ENCODE measurements at places on chromosomes 1 and 21.

GRCh38 chr1:228459091-228459993 lies 27.8 kb upstream of the RNF187 start:
- peak; percentile 89 for DNase-seq

DNA sequence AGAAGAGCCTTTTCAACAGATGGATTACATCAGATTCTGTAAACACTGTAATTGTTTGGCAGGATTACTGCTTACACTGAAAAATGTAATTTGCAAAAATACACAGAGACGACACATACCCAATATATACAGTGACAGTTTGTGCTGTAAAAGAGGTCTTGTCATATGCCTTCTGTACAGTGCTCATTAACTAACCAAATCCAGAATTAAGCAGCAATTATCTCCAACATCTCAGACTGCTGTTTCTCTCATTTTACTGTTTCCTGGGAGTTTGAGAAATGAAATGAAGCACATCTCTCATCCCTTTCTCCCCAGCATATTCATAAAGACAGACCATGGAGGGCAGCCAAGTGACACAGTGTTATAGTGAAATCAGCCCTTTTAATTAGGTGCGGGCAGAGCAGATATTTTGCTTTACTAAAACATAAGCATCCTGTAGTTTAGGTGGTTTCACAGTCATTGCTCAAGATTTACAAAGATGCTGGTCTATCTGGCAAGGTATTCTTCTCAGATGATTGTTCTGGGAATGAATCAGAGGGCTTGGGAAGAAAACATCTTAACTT lies 618.4 kb upstream of the USP24 start:
- no peak for DNase-seq

GRCh38 chr1:16118706-16119105 lies 37.2 kb downstream of the EPHA2 start:
- no peak for DNase-seq

- no peak for DNase-seq
Measured at GRCh38 chr1:153612755-153613331, at the start of gene S100A16. Gene S100A16, minus strand, starts transcription at chr1:153613137. Its CDS starts 4,986 bp downstream, at chr1:153608151.

DNA sequence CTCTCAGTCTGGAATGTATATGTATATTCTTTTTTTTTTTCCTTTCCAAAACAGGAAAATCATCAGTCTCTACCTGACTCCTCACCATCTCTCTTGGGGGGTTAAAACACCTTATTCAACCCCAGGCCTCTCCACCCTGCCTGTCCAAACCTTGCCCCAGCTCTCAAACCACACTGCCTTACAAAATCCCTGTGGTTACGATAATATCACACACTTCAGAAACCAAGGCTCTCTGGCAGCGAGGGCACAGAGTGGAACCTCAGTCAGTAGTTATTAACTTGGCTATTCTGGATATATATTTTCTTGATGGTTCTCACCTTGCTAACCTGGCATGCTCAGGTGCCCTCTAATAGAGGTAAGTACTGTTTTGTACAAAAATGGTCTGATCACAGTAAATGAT lies 24.7 kb downstream of the KIAA0040 start:
- no peak for DNase-seq

DNA sequence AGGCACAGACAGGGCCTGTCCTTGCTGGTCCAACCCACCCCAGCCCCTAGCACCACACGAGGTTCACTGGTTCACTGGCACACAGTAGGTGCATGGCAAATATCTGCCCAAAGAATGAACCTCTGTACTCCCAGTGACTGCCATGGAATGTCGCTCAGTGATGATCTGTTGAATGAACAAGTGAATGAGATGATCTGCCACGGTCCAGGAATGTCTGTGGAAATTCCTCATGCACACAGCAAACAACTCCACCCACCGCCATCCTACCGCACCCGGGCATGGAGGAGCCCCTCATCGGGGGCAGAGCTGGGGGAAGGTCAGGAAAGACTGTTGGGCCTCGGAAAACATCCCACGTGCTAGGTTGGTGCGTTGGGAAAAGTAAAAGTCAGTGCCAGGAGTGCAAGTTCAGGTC lies 1.7 kb downstream of the HSPG2 start:
- DNase-seq: no peak

DNA sequence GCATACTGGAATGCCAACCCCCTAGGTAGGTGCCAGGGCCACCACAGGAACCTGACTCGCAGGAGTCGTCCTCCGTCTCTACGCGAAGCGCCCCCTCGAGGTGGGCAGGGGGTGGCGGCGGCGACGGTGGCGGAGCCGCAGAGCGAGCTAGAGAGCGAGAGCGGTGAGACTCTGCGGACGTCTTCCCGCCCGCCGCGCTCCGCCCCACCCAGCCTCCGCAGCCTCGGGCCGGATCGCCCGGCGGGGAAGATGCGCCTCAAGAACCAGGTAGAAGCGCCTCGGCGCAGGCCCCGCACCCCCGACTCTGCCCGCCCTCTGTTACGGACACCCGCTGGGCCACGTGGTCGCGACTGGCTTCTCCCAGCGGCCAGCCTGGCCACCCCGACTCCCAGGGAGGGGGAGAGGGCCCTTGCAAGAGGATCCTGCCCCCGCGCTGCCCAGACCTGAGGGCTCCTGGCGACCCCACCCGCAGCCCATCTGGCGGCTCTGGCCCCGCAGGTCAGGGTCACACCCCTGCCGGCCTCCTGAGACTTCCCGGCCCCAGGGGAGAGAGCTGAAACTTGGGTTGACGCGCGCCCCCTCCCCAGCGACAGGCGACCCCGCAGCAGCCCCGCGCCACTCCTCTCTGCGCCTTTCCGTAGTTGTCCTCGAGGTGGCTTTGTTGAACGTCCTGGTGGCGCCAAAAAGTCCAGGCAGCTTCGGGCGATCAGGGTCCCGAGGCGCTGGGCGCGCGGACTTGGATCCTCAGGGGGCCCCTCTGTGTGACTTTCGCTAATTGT lies 24.4 kb upstream of the AGBL4 start:
- DNase-seq: no peak

DNA sequence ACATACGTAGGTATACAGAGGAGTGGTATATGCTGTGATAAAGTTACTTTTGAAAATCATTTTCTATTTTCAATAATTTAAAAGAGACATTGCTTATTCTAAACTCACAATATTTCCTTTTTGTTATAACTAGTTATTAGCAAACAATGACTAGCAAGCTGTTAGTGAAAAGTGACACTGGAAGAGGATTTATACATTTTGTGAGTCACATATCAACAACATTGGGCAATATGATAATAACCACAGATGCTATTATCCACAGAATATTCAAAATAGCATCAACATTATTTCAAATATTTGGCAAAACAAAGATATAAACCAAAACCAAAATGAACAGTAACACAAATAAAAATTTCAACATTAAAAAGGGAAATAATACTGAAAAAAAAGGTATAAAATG lies 104.0 kb upstream of the HP1BP3 start:
- DNase-seq: no peak

- DNase-seq: no peak
Measured at GRCh38 chr1:156913809-156914387, 6.5 kb upstream of the LRRC71 start.

GRCh38 chr1:26949266-26949925 lies 10.9 kb downstream of the KDF1 start:
- DNase-seq: no peak
